CD4-positive, alpha-beta T cell treated with Interleukin-15 for 4 hours (primary cell): ENCODE measurements at places on chromosomes 7 and 10.

DNA sequence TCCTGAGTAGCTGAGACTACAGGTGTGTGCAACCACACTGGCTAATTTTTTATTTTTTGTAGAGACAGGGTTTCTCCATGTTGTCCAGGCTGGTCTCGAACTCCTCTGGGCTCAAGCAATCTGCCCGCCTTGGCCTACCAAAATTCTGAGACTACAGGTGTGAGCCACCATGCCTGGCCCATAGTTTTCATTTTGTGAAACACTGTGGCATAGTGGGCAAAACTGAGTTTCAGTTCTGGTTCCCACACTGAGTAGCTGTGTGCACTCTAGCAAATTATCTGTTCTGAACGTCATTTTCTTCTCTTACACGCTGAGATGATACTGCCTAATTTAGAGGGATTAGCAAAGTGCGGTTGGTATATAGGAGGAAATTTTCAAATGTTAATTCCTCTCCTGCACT, 13.5 kb downstream of the ATP5MK start:
- DNase-seq: no peak

DNA sequence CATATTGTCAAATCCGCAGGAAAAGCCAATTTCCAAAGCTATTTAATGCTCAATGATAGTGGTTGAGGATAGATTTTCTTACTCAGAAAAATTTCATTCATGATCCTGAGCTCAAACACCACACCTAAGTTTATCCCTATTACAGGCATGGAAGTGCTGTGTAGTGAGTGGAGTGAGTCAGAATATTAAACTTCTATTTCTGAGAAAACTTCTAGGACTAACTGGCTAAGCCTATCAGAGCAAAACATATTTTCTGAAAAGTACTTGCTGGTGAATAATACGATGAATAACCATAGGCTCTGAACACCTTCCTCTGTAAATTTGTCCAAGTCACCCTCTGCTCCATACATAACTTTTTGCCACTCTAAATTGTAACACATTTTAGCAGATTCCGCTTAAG, 221.5 kb downstream of the SUGCT start:
- no peak for DNase-seq

GRCh38 chr7:158419238-158419785, 168.3 kb downstream of the PTPRN2 start:
- no peak for DNase-seq

DNA sequence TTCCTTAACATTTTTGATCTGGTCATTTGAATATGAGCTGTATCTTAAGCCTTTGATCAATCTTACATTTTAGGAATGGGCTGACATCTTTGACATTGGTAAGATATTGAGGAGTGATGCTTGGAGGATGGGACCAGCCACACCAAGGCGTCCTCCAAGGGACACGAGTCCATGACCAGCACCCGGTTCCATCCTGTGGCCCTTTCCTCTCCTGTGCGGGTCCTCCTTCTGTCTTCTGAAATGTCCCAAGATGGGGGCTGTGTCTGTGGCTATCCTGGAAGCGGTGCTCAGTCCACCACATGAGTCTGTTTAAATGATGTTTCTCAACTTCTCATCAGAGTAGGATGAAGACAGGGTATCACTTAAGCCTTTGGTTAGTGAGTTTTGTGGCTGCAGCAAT, 67.3 kb upstream of the SHH start:
- DNase-seq: no peak

DNA sequence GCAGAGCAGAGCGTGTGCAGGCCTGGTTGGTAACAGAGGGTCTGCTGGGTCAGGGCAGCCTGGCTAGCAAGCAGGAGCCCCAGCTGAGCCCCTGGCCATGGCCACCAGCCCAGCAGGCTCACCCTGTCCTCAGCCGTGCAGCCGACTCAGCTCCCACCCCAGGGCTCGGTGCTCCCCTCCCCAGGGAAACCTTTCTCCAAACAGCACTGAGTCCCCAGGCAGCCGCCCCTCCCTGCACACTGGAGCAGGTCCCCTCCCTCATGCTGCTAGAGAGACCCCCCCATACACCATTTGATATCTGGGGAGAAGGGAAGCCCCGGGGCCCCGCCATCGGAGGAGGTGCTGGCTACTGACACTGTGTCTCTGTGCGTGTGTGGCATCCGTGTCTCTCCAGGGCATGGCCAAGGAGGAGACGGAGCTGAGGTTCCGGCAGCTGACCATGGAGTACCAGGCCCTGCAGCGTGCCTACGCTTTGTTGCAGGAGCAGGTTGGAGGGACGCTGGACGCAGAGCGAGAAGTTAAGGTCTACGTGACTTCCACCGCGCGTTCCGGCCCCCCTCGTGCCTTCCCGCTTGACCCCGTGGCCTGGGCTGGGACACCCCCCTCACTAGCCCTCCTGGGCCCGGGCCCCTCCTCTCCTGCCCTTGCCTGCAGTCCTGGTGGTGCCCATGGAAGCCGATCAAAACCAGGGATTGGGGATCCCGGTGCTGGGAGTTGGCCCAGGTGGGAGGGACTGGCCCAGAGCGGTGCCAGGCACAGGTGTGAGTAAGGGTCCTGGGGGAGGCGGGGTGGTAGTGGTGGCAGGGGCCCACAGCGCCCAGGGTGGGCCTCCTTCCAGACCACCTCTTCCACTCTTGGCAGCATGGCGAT, 45.0 kb upstream of the DPYSL4 start:
- DNase-seq: no peak

GRCh38 chr10:77168161-77168560, 469.4 kb downstream of the KCNMA1 start:
- DNase-seq: no peak

DNA sequence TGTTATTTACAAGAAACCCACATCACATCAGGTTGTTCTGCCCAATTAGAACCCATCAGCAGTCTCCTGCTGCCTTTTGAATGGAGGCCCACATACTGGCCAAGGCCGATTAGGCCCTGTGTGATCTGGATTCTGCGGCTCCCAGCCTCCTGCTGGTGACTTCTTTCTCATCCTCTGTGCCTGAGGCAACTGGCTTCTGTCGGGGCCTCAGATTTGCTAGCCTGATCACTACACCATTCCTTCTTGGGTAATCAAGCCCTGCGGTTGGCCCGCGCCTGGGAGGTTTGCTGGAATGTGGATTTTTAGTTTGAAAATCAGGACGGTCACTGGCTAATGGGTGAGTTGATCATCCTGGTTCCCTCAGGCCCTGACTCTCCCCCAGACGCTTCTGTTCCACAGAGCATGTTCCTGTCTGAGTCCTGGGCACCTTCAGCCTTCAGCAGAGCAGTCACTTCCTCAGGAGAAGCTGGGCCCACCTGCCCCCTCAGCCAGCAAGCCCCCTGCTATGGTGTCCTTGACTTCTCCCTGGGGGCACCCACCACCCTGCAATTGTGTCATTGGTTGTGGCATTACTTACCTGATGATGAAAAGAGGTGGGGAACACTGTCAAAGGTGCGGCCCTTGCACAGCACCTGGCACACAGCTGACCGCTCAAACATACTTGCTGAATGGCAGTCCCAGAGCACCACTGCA, 207.6 kb downstream of the PHTF2 start:
- DNase-seq: no peak

- DNase-seq: no peak
These were observed 30.3 kb downstream of the PIK3CG start for GRCh38 chr7:106895246-106895864.

DNA sequence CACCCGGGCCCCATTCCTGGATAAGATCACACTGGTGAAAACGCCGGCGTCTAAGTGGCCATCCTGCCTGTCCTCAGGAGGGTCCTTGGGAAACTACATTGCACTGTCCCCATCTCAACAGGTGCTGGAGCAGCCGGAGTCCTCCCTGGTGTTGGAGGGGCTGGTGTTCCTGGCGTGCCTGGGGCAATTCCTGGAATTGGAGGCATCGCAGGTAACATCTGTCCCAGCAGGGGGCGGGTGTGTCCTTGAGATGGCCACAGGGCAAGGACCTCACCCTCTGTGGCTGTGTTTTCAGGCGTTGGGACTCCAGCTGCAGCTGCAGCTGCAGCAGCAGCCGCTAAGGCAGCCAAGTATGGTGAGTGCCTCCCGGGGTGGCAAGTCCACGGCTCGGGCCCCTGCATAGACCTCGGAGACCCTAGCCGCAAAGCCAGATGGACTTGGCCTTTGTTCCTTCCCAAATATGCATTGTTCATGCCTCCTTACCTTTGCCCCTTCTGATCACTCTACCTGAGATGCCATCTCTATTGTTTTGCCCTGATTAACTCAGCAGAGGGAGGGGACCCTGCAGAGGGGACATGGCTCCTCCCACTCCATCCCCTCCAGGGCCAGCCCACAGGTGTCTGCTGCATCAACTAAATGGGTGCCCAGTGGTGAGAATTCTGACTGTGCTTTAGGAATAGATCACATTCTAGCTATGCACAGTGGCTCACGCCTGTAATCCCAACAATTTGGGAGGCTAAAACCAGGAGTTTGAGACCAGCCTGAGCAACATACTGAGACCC, 23.8 kb downstream of the ELN start:
- DNase-seq: no peak

DNA sequence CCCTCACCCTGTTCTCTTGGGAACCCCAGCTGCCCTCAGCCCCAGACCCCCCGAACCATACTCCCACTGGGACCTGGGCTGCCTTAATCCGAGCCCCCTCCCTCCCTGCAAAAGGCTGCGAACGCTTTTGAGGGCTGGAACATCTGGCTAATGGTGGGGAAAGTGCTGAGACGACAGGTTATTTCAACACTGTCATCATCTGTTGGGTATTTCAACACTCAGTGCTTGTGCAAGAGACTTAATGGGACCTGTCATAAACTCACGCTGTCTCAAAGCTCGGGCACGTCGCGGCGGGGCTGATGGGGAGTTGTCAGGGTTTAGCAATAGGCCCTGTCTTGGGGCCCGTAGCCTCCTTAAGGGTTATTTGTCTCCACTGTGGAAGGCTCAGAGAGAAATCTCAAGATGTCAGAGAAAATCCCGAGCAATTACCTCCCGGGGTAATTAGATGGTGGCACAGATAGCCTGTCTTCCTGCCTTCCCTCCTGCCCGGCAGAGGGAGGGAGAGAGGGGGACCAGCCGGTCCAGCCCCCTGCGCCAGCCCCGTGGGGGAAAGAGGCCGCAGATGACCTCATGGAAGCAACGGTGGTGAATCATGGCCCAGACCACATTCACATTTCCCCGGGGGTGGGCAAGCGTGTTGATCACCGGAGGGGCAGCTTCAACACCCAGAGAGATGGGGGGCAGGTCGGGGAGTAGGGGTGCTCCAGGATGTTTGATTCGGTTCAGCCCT, 88.7 kb upstream of the MYL10 start:
- no peak for DNase-seq

- DNase-seq: no peak
These were observed 68.6 kb downstream of the JAZF1 start for GRCh38 chr7:28112012-28112411.

DNA sequence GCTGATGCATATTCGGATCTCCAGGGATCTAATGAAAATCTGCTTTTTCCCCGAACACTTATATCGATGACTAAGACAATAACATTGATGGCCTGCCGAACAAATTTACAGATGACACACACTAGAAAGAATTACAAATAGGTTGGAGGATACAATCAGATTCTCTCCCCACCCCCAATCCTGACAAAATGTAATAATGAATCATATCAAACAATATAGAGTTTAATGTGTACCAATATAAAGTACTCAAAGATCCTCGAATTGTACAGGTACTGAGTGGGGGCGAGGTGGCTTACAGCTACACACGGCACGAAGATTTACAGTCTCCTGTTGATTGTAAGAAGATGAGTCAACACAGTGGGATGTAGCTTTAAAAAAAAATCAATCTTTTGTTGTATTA, 182.7 kb upstream of the MKLN1 start:
- DNase-seq: no peak

GRCh38 chr7:157008-157310, 35.4 kb upstream of the FAM20C start:
- DNase-seq: no peak

- no peak for DNase-seq
These were observed 1.1 kb upstream of the TNS3 start for GRCh38 chr7:47582764-47583738.

- no peak for DNase-seq
These were observed 12.8 kb downstream of the SFXN2 start for GRCh38 chr10:102727037-102727818.

DNA sequence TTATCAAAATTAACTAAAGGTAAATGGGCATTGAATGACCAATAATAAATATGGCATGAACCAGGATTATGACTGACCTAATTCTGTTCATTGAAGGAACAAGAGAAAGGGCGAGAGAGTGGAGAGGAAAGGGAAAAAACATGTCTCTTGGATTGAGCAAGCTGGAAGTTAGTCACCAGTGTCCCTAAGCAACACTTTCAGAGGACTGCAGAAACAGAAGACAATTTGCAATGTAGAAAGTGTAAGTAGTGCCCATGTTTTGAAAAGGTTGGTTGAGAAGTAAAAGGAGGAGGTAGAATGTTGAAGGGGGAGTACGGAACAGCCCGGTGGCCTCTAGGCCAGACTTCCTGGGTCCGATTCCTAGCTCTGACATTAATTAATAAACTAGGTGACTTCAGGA, 94.6 kb downstream of the FAS start:
- no peak for DNase-seq

- no peak for DNase-seq
These were observed 151.4 kb downstream of the IMMP2L start for GRCh38 chr7:111410899-111411298.

DNA sequence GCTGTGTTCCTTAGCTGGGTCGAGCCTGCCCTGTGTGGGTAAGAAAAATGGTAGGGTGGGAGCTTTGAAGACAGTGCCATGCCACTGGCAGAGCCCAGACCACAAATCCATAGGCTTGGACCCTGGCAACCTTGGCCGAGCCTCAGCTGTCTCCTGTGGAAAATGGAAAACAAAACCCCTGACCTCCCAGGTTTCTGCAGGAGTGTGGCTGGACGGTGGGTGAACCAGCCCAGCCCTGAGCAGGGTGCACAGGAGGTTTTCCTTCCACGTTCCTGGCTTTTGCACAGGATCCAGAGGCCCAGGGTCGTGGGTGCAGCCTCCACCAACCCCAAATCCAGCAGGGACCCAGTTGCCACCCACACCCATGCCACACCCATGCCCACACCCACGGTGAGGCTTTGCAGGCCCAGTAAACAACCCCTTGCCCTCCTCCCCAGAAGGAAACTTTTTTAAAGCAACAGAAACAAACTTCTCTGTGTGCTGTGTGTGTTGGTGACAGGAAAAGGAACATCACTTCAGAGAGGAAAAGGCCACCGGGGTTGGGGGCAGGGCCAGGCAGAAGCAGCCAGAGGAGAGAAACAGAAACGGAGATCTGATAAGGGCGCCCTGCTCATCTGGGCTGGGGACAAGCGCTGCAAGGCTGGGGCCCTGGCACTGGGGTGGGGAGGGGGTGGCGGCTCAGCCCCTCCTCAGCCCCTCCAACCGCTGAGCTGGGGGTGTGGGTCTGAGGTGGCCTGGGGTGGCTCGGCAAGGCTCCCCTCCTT, 20.7 kb upstream of the ZMIZ1 start:
- DNase-seq: peak; percentile 60

DNA sequence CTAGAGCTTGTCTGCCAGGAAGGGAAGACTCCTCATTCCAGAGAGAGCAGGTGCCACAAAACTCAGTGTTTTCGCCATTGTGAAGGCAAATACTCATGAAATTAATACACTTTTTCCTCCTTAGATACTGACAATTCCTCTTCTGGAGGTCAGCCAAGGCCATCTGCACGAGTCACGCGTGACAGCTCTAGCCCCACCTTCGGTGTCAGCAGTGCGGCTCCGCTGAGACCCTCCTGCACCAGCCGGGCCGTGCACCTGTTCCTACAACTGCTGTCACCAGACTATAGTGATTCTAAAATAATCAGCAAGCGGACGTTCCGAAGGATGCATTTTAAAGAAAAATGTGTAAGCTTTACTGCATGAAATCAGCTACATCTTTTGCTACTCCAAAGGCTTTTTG, 127.7 kb downstream of the DIP2C start:
- no peak for DNase-seq

- no peak for DNase-seq
These were observed 162.0 kb downstream of the CYP26A1 start for GRCh38 chr10:93235686-93236085.
